Placental pericyte (primary cell): ENCODE measurements at places on chromosomes 6 and 20. TPM values are rescaled to one million over a fixed set of nuclear protein-coding genes. Genes with fewer than 3 reads are reported as not detected.

The HLA-DRA gene
- 0.22 and 0.72 TPM in 2 replicates for total RNA-seq

The FABP7 gene
- total RNA-seq: not detected in 2 replicates

The OR2H2 gene
- total RNA-seq: not detected in 2 replicates

The ADISSP gene
- 13.8 and 31.2 TPM in 2 replicates for total RNA-seq

The HLA-DQA1 gene
- total RNA-seq: 0.43 TPM in 1 of 2 replicates, not detected in the other

The KHDC1L gene
- 0.44 TPM in 1 of 2 replicates, not detected in the other for total RNA-seq

The CEP250 gene
- total RNA-seq: 20.8 and 21.5 TPM in 2 replicates

The ZNF311 gene
- 0.43 and 0.44 TPM in 2 replicates for total RNA-seq
